ENCODE measurements at places on chromosomes 12 and 14.

GRCh38 chr14:31965071-31965734 lies 111.9 kb upstream of the ARHGAP5 start:
- DNase-seq: no peak

- DNase-seq: no peak
Observed at GRCh38 chr12:65826353-65827171, 2.3 kb downstream of the HMGA2 start.

- DNase-seq: no peak
Observed at GRCh38 chr14:20306079-20306423, 300 bp upstream of the TTC5 start.

DNA sequence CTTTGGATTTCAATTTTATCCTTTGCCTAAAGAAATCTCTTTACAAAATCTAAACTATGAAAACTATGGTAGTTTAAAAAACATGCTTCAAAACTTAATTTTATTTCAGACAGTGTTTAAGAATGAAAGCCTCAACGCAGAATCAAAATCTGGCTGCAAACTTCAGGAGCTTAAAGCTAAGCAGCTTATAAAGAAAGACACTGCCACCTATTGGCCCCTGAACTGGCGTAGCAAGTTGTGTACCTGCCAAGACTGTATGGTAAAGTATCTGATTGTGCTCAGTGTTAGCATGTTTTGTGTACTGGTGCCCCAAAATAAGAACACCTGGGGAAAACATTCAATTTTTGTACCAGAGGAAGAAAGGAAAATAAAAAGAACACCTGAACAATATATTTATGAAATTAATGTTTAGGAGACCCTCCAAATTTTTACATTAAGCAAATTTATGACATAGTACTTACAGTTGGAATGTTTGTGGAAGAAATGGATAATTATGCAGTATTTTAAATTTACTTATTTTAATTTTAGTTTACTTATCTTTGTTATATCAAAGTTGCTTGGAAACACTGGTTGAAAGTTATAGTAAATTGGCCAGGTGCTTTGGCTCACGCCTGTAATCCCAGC lies 12.2 kb downstream of the UBR7 start:
- DNase-seq: no peak

- DNase-seq: no peak
Observed at GRCh38 chr14:51880835-51881580, 20.6 kb downstream of the GNG2 start.

DNA sequence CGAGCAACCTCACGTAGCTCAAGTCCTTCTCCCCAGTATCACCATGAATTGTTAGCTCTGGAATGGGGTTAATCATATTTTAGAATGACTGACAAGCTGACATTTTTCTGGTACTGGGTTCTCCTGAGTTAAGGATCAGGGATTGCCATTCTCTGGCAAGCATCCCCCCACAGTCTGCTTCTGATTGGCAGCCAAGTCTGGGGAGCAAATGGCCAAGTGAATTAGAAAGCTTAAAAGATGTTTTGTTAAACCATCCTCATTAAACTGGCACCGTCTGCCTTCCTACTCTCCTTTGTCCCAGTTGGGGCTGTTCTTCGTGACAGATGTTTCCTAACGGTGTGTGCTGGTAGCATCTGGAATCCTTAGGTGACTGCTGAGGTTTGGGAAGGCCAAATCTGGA lies 17.2 kb upstream of the CISTR start:
- DNase-seq: no peak

GRCh38 chr12:117261247-117261646 lies 71.0 kb upstream of the FBXO21 start:
- no peak for DNase-seq

DNA sequence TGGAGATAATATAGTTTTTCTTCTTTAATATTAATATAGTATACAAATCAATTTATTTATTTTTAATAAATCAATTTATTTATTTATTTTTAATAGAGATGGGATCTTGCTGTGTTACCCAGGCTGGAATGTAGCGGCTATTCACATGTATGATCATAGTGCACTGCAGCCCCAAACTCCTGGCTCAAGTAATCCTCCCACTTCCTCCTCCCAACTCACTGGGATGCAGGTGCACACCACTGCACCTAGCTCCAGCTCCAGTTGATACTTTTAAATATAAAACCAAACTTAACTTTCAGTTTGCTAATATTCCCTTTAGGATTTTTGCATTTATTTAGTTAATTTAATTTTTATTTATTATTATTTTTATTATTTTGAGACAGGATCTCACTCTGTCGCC lies 8.6 kb downstream of the GOLGA5 start:
- no peak for DNase-seq

GRCh38 chr14:20782280-20782890 lies 1.3 kb downstream of the RNASE6 start:
- DNase-seq: no peak

- no peak for DNase-seq
Observed at GRCh38 chr12:12380949-12381593, 24.2 kb downstream of the BORCS5 start.

- DNase-seq: no peak
Observed at GRCh38 chr14:23883684-23884540, 69.7 kb upstream of the DHRS4 start.

- no peak for DNase-seq
Observed at GRCh38 chr12:1080520-1081223, 89.6 kb downstream of the ERC1 start.

DNA sequence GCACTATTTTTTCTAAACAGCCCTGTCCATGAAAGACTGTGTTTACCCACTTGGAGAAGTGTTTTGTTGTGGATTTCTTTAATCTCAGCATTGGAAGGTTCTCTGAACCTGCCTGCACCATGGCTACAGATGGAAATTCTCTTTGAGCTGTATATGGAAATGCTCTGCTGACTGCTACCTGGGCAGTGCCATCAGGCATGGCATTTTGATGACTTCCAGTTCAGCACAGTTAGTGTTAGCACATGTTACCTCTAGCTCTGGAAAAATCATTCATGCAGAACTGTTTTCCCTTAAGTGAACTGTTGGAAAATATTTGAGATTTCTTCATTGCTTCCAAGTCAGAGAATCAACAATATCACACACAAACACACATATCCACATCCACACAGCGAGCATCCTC lies 52.6 kb upstream of the RIC8B start:
- no peak for DNase-seq

DNA sequence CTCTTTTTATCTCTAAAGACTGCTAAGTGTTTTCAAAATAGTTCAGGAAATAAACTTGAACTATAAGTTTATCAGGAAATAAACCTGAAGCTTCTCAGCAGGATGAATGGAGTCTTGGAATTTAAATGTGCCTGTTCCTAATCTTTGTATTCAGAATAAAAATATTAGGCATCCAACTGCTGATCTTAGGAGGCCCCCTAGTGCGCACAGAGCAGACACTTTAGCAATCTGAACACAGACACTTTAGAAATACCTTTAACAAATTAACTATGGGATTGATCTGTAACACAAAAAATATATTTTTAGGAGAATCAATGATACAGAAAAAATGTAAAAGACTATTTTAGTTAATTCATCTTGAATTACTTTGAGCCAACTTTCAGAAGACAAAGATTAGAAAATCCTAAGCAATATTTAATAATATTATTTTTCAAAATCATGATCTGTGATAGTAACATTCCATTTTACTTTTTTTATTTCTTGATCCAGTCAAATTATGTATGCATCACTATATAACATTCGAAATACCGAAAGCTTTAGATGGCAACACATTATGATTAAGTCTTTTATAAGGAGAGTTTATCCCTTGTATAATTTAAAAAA lies 80.9 kb downstream of the SLC41A2 start:
- no peak for DNase-seq

DNA sequence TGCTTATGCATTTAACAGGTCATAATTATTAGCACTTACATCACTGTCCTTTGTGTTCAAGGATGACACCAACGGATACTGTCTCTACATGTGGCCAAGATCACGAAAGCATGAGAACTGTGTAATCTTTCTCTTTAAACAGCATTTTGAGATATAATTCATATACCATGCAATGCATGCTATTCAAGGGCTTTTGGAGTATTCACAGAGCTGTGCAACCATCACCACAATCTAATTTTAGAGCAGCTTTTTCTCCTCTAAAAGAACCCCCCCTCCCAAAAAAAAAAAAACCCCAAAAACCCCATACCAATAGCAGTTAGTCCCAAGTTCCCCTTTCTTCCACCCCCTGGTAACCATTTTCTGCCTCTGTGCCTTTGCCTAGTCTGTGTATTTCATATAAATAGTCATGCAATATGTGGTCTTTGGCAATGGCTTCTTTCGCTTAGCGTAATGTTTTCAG lies 60.6 kb downstream of the SPRING1 start:
- no peak for DNase-seq

DNA sequence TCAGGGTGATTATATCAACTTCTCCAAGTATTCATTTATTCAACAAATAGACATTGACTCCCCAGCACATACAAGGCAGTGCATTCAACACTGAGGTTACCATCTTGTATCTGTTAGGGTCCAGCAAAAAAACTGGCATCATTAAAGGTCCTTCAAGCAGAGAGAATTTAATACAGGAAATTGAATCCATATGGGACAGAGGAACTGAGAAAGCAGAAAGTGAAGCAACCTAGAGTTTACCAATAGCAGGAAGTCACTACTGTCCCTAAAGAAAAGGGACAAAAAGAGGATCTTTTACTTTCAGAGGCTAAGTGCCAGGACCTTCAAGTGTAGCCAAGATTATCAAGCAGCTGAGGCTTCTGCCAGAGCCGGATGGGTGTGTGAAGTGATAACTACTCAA lies 237.8 kb upstream of the TBX3 start:
- no peak for DNase-seq

DNA sequence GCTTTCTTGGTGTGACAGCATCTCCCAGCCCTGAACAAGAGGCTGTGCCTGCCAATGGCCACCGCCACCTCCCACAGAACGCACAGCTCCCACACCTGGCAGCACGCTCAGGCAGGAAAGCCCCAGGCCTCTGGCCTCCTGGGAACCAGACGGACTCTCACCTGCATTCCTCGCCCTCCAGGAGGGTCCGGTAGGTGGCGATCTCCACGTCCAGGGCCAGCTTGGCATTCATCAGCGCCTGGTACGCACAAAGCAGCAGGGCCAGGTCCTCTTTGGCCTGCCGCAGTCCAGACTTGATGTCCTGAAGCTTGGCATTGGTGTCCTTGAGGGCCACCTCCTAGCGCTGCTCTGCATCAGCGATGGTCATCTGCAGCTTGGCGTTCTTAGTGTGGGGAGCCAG lies 12.1 kb upstream of the KRT77 start:
- DNase-seq: no peak

DNA sequence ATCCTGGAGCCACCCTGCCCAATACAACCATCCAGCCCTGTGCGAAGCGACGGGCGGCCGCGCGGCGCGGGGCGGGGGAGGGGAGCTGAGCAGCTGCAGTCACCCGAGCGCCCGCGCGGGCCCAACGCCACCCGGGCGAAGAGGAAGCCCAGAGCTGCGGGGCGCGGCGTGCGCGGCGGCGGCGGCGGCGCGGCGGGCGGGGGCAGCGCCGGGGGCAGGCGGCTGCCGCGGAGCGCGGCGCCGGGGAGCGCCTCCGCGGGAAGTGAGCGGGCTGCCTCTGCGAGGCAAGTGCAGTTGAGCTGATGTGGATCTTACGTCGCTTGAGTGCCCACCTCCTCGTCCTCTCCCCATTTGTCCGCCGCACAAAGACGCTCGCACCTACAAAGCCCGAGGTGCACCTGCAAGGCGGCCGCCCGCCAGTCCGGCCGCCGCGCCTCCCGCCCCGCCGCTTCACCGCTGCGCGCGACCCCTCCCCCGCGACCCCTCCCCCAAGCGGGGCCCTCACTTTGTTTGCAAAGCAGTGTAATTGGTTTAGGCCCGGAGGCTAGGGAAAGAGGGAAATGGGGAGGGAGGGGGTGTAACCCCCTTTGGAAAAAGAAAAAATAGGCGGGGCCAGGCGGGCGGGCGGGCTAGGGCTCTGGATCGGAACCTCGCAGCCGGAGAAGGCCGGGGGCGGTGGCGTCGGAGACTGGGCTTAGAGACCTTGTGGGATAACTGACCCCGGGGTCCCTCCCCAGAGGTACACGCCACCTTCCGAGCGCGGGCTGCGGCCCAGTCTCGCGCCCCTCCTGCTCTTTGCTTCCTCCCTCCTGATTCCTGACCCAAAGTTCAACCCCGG lies at the start of the genes FOXA1 and TTC6:
TSS of gene FOXA1 (minus strand) at position 279 of the 838 bp plus-strand sequence. CDS start at position 2, 277 bp downstream.
TSS of gene TTC6 (plus strand) at position 659 of the 838 bp plus-strand sequence. CDS start 26,436 bp downstream, outside the sequence.
- DNase-seq: no peak

- no peak for DNase-seq
Observed at GRCh38 chr12:47757840-47758583, 668 bp downstream of the RAPGEF3 start.

DNA sequence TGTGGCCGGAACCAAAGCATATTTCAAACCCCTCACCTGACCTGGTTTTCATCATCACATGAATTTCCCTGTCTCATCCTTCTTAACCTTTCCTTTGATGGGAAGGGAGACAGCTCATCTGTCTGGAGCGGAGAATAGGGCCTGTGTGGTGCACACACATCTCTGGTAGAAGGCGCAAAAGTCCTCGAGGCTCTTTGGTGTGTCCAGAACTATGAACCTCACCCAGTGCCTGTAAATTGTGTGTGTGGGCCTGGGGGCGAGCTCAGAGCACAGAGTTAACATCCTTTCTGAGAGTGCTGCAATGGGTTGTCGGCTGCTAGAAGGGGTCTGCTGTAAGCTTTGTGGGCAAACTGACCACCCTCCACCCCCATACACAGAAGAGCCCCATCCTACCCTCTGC lies 749 bp downstream of the GALNT6 start:
- DNase-seq: no peak

GRCh38 chr14:29109589-29109988 lies 343.0 kb downstream of the FOXG1 start:
- no peak for DNase-seq

- no peak for DNase-seq
Observed at GRCh38 chr14:87600240-87600639, 392.7 kb downstream of the GALC start.

GRCh38 chr12:5898874-5899273 lies 46.2 kb downstream of the ANO2 start:
- no peak for DNase-seq

DNA sequence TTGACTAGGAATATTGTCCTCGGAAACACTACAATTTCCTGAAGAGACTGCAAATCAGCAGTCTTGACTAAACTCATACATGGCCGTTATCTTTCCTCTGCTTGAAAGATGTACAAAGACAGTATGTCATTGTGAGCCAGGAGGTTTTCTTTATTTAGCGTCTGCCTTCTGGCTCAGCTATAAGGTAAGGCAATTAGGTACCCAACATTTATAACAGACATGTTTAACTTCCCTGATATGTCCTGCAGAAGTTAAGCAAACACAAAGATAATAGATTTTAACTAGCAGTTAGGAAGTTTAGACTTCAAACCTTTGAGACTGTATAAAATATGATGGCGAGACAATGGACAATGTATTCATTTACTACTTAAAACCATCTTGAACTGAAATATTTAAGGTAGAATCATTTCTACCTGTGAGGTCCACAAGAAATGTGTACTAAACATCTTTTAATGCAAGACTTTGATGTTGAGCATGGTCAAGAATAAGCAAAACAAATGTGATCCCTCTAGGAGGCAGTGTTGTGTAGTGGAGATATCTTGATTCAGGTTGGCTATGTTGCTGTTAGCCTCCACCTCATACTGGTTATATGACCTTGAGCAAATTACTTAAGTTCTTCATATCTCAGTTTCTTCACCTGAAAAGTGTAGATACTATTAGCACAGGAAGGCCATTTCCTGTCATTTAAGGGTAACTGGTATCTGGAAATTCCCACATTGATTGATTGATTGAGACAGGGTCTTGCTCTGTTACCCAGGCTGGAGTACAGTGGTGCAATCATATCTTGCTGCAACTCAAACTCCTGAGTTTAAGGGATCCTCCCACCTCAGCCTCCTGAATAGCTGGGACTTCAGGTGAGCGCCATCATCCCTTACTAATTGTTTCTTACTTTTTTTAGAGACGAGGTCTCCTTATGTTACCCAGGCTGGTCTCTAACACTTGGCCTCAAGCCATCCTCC lies 96.3 kb upstream of the EEA1 start:
- no peak for DNase-seq

GRCh38 chr14:73153272-73153671 lies 17.0 kb downstream of the PSEN1 start:
- DNase-seq: no peak

All from stimulated activated CD8-positive, alpha-beta memory T cell treated with anti-CD3 and anti-CD28 coated beads, Interleukin-2, amount 100 ng/mL, for 48 hours (primary cell).